Activated T-helper 1 cell treated with anti-CD3 and anti-CD28 coated beads, Interleukin-2, amount 50 U/mL, for 16 hours (primary cell): ENCODE measurements at places on chromosomes 7 and 10.

DNA sequence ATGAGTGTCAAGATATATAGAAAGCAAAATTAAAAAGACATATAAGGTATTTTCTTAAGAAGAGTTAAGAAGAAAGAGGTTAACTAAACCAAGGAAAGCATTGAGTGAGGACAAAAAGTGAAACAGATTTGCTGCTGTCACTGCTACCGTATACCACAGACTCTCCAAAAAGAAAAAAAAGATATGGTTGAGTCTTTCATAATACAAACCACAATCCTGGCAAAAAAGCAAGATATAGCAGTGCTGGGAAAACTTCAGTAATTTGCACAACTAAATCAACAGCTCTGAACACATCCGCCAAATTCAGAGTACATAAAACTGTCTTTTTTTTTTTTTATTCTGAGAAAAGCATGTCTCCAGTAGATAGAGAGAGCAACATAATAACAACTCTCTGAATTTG is 114.7 kb downstream of the ETV1 start:
- DNase-seq: no peak

DNA sequence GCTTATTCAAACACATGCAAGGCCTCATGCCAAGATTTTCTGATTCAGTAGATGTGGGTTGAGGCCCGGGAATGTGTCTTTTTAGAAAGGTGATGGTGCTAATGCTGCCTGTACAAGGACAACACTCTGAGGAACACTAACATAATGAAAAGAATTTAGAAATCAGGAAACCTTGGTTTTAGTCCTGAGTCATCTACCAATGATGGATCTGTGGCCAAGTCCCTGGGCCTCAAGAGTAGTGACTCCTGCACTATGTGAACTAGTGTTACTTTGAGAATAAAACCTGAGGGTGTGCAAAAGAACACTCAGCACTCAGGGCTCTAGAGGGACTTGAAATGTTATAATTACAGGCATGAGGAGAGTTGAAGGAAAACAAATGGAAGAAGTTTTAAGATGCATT is 741.7 kb upstream of the GALNT17 start:
- DNase-seq: no peak

GRCh38 chr7:632831-633210 is 93.7 kb upstream of the DNAAF5 start:
- no peak for DNase-seq

DNA sequence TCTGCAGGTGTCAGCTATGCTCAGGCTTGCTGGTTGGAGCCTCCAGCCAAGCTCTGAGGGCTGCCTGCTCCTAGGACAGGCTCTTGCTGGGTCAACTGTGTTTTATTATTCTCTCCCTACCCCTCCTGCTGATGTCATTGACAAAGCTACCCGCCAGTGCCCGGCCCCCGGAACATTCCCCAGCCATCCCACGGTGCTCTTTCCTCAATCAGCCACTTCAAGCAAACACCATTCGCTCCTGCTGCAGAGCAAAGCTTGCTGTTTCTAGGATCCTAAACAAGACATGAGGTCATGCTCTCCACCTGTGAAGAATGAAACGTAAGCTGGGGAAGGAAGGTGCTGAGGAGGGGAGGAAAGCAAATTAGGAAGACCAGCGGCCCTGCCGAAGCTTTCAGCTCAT is 2.1 kb upstream of the C10orf71 start:
- DNase-seq: no peak

GRCh38 chr10:26621889-26622711 is 75.4 kb upstream of the PDSS1 start:
- DNase-seq: no peak

DNA sequence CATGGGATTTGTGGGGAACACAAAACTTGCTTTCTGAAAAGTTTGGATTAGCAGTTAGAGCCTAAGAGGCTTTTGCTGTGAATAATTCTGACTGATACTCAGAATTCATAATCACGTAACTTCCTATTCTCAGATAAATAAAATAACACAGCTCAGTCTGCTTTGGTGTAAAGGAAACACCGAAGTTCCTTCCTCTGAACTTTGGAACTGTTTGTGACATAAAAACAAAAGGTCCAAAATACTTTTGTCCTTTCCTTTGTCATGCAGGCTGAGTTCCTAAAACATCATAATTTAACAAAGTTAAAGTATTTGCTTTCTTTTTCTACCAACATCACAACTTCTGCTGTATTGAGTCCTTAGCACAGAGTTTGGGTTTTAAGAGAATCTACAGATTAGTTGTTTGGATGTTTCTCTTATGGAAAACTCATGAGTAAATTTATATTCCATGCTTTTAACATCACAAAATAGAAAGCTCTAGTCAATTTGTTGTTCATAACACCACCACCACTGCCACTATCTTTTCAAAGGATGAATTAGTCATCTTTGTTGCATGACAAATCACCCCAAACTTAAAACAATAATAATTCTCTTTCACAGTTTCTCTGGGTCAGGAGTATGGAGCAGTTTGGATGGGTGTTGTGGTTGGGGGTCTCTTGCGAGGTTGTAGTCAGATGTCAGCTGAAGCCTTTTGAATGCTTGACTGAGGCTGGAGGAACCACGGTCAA is 123.4 kb downstream of the REEP3 start:
- DNase-seq: no peak

DNA sequence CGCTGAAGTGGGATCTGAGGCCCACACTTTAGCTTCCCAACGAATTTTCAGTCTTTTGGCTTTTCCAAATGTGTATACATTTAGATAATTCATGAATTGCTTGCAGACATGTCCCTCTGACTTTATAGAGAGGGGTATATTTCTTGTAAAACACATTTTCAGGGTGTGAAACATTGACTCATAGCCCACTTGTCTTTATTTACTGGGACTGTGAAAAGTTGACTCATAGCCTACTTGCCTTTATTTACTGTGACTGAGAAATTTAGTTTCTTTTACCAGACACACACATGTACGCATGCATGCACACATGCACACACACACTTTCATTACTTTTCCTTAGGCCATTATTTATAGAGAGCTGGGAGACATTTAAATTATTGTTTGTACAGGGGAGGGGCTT is 79.1 kb downstream of the VTI1A start:
- DNase-seq: no peak

GRCh38 chr10:2543142-2543886 is 524.0 kb upstream of the PFKP start:
- no peak for DNase-seq

DNA sequence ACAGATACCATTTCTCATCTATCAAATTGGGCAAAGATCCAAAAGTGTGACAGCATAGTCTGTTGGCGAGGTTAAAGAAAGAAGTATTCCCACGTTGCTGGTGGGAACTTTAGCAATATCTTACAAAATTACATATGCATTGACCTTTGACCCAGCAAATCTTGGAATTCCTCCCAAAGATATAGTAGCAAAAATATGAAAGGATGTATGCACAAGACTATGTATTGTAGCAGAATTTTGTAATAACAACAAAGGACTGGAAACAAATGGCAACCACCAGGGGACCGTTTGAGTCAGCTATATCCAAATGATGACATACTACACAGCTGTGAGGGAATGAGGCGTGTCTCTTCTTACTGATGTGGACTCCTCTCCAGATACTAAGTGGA is 50.2 kb downstream of the KCNH2 start:
- no peak for DNase-seq

GRCh38 chr10:94320285-94320914 is 42.3 kb downstream of the NOC3L start:
- DNase-seq: peak; percentile 31

GRCh38 chr10:31962826-31963588 is 34.4 kb upstream of the ARHGAP12 start:
- no peak for DNase-seq

GRCh38 chr7:146022776-146023175 is 93.8 kb upstream of the CNTNAP2 start:
- DNase-seq: no peak

DNA sequence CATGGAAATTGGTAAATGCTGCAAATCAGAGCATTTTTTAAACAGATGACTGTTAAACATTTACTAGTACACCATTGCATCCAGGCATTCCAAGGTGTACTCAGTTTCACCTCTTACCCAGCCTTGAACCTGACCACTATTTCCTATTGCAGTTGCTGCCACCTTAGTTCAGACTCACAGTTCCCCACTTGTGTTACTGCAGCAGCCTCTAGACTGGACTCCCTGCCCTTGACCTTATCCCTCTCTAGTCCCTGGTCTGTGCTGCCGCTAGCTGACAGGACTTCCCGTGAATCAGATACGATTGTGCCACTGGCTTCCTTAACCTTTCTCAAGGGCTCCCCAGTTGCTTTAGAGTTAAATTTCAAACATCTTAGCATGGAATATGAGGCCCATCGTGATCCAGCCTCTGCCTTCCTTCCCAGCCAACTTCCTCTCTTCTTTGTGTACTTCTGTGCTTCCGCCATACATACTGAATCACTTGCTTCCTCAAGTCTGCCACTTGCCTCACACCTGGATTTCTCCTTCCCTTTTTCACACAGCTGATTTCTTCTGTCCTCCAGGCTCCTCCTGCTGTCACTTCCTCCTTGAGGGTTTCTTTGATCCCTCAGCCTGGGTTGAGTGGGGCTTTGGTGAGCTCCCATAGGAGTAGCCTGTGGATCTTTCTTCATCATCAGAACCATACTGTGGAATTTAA is 118.7 kb upstream of the GJD4 start:
- DNase-seq: no peak

DNA sequence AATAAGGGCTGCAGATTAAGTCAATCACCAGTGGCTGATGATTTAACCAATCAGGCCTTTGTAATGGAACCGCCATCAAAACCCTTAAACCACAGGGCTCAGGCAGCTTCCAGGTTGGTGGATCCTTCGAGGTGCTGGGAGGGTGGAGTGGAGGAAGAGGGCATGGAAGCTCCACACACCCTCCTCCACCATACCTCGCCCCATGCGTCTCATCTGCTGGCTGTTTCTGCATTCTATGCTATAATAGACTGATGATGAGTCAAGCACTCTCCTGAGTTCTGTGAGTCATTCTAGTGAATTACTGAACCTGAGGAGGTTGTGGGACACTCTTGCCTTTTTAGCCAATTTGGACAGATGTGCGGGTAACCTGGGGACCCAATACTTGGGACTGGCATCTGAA is 43.9 kb downstream of the CHST15 start:
- no peak for DNase-seq

DNA sequence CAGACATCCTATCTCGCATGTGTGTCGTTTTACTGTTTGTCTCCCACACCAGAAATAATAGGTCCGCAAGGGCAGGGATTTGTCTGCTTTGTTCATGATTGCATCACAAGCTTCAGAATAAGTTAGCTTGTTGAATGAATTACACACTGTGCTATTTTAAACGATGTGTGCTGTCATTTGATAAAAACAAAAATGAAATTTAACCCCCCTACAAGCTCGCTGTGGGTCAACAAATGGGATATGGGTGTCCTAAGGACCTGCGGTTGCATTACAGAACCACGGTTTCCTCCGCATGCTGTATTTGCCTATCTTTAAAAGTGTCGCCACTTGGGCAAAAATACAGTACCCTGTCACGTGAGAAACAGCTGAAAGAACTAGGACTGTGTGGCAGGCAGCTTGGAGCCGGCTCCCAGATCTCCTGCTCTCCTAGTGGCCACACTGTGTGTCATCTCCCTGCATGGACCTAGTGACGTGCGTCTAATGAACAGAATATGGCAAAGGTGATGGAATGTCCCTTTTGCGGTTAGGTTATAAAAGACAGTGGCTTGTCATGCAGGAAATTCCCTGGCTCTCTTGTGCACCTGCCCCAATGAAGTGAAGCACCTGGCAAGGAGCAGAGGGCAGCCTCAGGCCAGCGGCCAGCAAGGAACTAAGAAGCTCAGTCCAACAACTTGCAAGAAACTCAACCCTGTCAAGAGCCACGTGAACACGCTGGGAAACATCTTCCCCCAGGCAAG is 32.9 kb upstream of the CRYGN start:
- DNase-seq: no peak

- no peak for DNase-seq
These were observed 184.7 kb downstream of the PLPP4 start for GRCh38 chr10:120641695-120642094.

- DNase-seq: no peak
These were observed 106.8 kb downstream of the UBE2H start for GRCh38 chr7:129845972-129846327.

DNA sequence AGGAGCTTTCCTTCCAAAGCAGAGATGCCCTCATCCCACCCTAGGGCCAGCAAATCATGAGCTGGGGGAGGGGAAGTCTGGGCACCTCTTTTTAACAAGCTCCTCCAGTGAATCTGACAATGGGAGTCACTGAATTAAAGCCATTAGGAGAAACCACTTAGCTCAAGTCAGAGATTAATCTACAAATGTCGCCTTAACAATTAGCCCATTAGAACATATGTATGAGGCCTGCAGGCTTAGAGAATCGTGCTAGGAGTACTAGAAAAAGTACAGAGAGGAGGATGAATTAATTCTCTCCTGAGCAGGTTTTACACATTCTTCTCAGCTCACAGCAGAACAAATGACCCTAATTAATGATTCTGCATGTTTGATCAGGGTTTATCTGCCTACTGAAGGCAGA is 381.3 kb downstream of the KCNMA1 start:
- no peak for DNase-seq

DNA sequence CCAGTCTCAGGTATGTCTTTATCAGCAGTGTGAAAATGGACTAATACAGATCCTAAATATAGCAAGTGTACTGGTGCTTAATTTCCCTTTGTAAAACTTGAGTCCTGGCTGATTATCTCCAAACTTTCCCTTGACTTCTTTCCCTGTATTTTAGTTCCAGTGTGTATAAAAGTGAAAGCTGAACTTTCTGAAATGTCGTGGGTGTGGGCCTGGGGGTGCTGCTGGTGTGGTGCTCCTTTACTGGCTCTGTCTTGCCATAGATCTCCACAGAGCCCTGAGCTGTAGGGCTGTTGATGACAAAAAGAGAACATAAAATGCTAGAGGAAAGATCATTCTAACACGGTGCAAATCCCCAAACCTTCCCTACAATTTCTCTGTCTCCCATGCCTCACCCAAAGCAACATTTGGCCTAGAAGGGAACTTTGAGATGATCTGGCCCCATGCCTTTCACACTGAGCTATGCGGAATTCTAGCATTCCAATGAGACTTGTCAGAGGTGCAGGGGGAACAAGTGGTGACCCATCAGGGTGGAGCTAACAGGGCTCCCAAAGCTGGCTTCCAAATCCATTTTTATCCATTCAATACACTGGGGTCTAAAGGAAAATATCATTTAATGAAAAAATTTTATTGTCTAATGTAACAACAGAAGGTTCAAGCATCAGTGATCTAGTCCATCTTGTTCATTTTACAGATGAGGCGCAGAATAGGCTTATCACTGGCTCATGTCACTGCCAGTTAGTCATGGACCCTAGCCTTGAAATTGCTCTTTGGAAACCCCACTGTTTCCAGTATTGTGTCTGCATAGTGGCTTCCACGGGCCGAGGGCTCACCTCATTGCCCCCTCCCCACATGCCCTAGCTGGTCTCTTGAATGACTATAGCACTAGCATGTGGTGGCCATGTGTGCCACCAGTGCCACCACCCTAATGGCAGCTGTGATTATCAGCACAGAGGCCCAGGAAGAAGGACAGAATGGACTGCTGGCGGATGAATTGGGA is 1000.9 kb downstream of the LRMDA start:
- DNase-seq: no peak

- DNase-seq: no peak
These were observed 67.5 kb downstream of the CUX1 start for GRCh38 chr7:101884671-101885596.

- DNase-seq: no peak
These were observed 29.2 kb downstream of the KIAA1549 start for GRCh38 chr7:138951953-138952352.
